NCI-H1092 treated with DMSO at 0.1 percent for 48 hours (cell line): ENCODE measurements at places on chromosomes 1 and 21.

DNA sequence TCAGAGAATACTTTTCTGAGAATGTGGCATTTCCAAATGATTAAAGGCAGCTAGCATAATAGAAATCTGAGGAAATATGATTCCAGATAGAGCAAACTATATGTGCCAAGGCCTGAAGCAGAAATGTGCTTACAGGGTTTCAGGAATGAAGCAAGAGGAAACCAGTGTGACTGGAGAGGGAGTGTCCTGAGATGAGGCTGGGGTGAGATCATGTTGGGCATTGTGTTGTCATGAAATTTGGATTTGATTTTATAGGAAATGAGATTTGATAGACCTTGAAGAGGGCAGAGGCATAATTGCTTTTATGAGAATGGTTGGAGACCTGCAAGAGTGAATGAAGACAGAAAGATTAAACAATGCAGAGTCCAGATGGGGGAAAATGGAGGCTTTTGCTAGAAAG lies 338.1 kb upstream of the SNX7 start:
- no peak for DNase-seq

GRCh38 chr1:216721863-216722262 lies 1.4 kb downstream of the ESRRG start:
- DNase-seq, result peak; percentile 54

DNA sequence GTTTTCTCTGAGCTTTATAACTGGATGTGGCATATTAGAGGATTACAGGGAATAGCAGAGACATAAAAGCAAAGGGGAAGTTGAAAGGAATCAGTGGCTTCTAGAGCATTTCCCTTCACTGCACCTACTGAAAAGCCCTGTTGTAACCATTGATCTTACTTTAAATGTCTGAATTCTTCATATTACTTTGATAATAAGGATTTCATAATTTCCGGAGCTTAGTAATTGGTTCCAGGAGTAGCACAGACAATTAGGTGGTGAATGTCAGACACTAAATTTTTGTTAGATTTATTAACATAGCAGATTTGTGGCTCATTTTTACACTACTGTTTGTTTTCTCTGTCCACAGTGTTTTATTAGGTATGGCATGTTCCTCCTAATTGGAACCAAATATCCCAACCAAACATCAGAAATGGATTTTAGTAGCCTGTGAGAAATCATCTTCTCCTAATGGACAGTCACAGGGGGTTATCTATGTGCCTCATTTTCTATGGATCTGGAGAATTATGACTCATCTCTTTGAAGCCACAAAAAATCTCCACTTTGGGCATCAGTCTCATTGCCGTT lies 100.5 kb downstream of the GIPC2 start:
- no peak for DNase-seq

DNA sequence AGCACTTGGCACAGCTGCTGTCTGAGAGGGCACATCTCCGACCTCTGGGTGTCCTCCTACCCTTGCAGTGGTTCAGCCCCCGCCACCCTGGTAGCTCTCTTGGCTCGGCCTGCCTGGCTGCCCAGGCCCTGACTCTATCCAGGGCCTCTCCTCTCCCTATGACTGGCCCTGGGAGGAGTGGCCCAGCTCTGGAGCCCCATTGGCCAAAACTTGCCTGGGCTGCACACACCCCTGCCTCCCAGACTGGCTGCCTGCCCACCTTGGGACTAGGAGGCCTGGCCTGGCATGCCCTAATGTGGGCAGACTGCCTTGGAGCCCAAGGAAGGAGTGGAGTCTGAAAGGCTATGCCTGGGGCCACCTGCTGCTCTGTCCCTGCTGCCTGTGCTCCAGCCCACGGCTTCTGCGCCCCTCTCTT lies 33.6 kb downstream of the ACOT11 start:
- DNase-seq, result no peak

DNA sequence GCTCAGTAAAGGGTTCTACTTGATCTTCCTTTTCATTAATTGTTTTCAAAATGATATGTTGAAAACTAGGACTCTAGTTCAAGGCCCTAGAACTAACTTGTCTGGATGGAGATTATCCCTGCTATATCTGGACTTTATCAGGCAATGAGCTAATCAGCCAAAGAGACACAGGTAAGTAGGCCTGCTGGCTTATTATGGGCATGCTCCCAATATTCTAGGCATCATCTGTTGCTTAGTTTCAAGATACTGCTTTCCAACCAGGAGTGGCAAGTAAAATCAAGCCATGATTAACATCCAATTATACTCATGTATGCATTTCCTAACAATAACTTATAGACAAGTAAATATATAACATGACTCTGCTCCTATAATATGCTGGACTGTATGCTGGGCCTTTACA lies 4.2 kb downstream of the DNASE2B start:
- no peak for DNase-seq

- no peak for DNase-seq
These were observed 5.0 kb upstream of the LRP8 start for GRCh38 chr1:53332833-53333232.

GRCh38 chr1:8540261-8540941 lies 222.5 kb downstream of the SLC45A1 start:
- DNase-seq, result no peak

DNA sequence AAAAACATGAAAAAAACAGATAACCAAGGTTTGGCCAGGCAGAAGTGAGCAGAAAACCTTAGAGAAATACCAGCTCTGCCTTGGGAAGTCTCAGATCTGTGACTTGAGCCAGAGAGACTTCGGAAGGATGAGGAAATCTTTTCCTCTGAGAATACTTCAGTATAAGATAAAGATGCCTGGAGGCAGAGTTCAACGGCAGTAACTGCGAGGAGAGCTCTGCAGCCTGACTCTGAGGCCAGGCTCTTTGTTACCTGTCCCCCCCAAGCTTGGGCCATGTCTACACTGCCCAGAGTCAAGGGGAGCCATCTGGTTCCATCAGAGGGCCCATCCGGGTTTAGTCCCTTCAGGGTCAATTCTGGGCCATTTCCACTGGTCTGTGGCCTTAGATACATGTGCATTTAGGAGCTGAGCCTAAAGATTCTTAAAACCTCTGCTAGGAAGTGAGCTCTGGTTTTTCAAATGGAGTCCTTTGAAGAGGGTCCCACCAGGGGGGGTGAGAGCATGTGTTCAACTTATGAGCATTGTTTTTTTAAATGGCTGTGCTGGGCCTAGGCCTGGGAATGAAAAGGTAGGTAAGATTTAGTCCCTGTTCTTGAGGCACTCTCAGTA lies 8.7 kb downstream of the KIRREL1 start:
- DNase-seq, result no peak

GRCh38 chr1:230145953-230146476 lies 79.0 kb downstream of the GALNT2 start:
- DNase-seq, result no peak

- DNase-seq, result no peak
These were observed 2.3 kb downstream of the COL9A2 start for GRCh38 chr1:40314721-40315238.

GRCh38 chr1:22878626-22879025 lies 94.0 kb downstream of the LACTBL1 start:
- DNase-seq, result no peak

DNA sequence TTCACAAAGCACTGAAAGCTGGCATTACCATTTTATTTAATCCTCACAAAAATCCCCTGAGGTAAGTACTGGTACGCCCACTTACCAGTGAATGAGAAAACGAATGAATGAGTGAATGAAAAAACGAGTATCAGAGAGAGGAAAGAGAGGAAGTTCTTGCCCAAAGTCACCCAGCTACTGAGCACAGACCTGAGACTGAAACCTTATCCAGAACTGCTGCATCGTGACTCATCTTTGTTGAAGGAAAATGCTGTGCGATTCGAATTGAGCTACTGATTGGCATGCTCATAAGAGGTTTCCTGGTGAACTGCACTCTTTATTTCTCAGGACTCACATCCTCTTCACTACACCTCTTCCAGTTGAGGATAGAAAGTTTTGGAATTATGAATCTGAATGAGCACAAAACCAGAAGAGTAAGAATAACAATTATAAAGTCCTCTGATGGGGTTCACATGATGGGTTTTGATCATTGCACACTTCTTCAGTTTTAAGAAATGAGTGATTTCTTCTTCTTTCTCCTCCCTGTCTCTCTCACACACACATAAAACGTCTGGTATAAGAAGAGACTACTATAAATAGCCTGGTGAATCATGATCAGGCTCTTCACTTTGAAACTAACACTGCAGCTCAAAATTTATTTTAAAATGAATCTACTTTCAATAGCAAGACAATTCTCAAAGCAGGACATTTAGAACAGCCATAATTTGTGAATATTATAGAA lies 32.1 kb downstream of the IL12RB2 start:
- no peak for DNase-seq

- no peak for DNase-seq
These were observed 803 bp upstream of the RHBG start for GRCh38 chr1:156368157-156368658.

DNA sequence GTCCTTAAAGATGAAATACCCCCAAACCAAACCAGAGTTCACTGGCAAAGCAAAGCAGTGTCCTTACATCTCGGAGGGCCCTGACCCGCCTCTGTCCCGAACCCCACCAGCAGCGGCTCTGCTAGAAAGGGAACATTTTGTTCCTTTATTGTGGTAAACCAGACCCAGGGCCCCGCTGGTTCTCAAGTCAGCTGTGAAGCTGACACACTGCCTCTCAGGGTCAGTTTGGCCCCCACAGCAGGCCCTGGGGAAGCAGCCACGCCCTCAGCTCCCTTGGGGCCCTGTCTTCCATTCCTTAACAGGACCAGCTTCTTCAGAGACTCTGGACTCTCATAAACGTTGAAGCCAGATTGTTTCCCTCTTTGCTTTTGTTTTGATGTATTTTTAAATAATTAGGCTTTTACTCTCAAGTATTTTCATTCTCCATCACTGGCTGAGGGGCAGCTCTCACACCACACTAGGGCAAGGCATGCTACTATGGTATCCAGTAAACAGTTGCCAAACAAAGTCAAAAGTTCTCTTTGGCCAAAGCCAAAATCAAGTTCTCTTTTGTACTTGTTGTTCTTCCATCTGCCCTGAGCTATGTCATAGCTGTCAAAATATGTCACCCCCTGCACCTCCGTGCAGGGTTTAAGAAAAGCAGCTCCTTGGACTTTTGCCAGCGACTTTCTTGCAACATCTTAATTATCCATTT lies 61.1 kb upstream of the ANGPTL1 start:
- no peak for DNase-seq

GRCh38 chr1:116570358-116571214 lies at the start of gene CD58:
TSS of gene CD58 (minus strand) at chr1:116571026. CDS start at chr1:116570972, 54 bp downstream.
- peak; percentile 69 for DNase-seq

DNA sequence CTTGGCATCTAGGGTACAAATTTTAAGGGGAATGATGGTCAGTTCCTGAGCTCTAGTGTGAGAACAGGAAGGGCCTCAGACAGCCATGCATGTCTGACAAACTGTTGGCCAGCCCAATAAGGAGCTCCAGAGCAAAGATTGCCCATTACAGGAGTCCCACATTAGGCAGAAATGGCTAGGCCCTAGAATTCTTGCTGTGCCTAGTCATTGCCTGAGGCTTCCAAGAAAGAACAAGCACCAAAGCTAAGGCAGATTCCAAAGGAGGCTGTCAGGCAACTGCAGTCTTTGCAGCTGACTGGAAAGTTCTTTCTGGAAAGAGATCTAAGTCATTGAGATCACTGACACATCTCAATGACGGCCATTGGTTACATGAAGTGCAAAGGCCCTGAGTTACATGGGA lies 3.9 kb upstream of the STIL start:
- DNase-seq, result no peak

- no peak for DNase-seq
These were observed 273.1 kb upstream of the SNX7 start for GRCh38 chr1:98388441-98388840.

DNA sequence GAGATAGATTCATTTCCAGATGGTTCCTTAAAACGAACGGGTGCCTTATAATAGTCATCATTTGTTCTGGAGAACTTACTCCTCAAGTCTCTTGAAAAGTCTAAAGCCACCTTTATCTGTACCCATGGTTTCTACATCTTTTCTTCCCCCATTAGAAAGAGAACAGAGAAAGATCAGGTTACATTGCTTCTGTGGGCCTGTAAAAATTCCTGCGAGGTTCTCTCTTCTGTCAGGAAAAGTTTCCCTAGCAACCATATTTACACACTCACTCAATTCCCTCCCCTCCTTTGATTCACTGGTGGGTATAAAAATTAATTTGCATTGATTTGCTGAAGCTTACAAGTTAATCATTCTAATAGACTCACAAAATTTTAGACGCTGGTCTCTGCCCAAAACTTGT lies 6.7 kb downstream of the PHC2 start:
- no peak for DNase-seq

DNA sequence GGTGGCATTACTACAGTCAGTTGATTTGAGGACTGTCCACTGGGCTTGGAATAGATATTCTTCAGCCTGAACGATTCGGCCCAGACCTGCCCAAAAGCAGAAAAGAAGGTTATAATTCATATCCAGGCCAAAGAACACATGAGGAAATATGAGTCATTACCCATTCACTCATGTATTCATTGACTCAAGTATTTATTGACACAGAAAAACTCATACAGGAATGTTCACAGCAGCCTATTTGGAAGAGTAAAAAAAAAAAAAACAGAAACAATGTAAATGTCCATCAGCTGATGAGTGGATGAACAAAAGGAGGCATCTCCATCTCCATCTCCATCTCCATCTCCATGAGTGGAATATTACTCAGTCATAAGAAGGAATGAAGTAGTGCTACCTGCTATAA lies 15.9 kb downstream of the ZMYND12 start:
- DNase-seq, result no peak

DNA sequence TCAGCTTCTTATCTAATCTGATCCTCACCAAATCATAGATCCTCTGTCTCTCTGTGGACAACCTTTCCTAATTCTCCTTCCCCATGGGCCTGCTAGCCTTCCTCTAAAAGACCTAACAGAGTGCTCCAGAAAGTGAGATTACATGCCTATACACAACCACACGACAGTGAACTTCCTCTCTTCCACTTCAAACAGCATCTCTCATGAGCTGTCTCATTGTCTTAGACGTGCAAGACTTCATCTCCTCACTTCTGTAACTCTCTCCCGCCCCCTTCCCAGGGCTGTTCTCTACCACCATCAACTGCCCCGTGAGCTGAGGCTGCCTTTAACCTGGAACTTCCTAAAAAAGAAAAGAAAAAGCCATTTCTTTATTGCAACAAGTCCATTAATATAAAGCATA lies 14.1 kb upstream of the A3GALT2 start:
- DNase-seq, result no peak

- no peak for DNase-seq
These were observed 355.6 kb upstream of the KAZN start for GRCh38 chr1:14242870-14243269.

DNA sequence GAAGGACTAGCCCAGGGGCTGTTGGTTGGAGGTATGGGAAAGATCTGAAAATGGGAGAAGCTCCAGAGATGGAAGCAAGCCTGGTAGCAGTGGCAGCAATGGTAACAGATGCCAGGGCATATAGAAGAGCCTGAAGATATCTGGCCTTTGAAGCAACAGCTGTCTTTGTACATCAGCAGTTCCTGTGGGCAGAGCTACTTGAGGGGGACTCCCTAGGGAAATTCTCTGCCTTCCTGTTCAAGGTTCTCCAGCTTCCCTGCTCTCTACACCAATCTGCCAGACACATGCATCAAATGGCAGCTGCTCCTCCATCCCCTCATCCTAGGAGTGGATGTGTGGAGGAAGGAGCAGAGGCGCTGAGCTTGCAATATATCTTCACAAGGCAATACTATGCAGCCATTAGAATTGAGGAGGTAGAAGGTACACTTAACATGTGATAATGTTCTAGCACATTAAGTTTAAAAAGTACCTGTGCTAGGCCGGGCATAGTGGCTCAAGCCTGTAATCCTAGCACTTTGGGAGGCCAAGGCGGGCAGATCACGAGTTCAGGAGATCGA lies 2.2 kb downstream of the TMEM35B start:
- DNase-seq, result no peak
